Fibroblast of the aortic adventitia (primary cell): ENCODE measurements at places on chromosomes 3 and 15. TPM values are rescaled to one million over a fixed set of nuclear protein-coding genes. Genes with fewer than 3 reads are reported as not detected.

The CLDN18 gene
- not detected in 2 replicates for total RNA-seq

The MRAS gene
- total RNA-seq = 31.2 and 53.3 TPM in 2 replicates

The LRTM1 gene
- not detected in 2 replicates for total RNA-seq

The CAPN3 gene
- total RNA-seq = 1.6 and 2.5 TPM in 2 replicates
